ENCODE measurements at places on chromosomes 7 and 10.

DNA sequence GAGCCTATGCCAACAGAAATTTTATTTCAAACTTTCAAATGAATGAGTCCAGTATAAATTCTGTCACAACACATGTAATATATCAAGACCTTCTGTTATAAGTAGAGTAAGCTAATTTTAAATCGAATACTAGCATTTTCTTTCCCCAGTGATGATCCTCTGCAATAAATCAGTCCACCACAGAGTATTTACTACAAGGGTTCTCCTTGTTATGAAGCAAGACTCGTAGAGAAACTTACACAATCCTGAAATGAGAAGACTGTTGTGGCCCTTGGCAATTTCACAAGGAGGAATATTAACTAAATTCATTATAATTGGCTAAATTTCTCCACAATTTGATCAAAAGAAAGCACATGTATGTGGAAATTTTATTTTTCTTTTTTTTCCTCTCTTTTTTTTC is 312.4 kb upstream of the DGKB start:
- DNase-seq, result no peak

DNA sequence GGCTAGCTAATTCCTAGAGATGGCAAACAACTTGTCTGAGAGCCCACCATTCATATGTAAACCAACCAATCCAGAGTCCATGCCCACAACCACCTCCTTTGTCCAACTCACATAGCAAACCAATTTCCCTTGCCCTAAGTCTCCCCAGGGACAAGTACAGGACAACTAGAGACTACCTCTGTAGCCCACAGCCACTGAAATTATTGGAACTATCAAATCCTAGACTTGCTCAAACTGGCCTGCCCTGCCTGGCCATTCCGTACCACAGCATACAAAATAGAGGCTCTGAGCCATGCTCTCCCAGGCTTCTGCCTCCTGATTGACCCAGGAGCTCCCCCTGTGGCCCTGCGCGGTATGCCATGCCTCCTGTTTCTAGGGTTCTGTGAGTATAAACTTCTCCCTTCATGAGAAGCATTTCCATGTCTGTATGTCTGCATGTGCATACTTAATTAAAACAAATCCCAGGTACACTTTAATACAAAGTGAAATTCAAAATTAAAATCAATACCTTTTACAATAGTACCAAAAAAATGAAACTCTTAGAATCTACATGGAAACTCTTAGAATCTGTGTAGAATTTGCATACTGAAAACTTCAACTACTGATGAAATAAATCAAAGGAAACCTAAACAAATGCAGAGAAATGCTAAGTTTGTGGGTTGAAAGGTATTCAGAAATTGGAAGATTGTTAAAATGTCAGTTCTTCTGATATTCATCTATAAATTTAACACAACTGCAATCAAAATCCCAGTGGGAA is 4.0 kb upstream of the HECW1 start:
- DNase-seq, result no peak

GRCh38 chr7:77450613-77451012 is 34.5 kb upstream of the GSAP start:
- DNase-seq, result no peak

- DNase-seq, result no peak
Measured at GRCh38 chr7:2527505-2528467, 8.2 kb downstream of the LFNG start.

GRCh38 chr7:2567679-2568278 is 9.0 kb downstream of the IQCE start:
- DNase-seq, result no peak

DNA sequence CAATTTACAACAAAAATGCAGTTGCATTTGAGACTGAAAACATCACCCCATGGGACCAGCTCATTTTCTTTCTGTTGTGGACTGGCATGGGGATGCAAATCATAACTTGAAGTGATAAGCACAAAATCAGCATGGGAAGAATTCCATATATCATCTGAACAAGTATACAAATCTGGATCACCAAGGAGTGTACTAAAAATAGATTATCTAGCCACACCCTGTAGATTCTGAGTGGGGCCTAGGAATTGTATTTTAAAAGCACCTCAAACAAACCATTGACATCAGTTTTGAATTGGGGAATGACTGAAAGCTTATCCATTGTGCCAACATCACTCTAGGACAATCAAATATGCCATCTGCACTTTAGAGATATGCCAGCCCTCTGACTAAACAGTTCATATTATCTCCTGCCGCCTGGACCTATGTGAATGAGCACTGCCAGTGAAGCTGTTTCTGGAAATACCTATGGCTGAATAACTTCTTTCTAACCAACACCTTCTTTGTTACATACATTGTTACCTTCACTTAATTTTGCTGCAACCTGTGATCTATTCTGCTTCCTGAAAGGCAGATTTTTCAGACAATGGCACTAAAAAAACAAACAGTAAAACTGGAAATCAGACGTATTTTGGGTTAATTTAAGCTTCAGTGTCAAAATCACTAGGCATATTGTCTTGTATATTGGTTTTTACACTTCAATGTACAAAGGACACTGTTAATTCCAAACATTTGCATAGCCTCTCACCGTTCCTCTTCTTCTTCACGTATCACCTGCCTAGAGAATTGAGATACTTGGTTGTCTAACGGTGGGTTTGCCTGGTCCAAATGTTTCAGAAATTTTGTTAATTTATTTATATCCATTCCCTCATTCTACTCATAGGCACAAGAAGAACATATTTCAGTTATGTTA is 42.4 kb upstream of the HGF start:
- no peak for DNase-seq

DNA sequence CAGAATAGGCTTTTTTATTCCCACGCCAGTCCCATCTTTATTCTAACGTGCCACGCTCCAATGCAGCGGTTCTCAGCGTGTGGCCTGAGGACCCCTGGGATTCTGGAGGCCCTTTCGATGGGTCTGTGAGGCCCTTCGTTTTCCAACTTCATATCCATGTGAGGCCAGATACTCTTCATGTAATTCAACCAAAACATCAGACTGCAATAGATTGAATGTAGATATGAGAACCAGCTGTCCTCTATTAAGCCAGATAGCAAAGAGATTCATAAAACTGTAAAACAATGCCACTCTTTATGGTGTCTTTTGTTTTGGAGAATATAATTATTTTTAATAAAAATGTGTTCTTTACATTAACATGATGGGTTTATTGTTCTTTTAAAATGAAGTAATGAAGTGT is 53.2 kb upstream of the KMT2C start:
- DNase-seq, result no peak

Data from esophagus squamous epithelium (tissue), 5 donors.